ENCODE measurements at places on chromosomes 1 and 21.

- no peak for DNase-seq
These were observed 69.3 kb downstream of the DENND1B start for GRCh38 chr1:197705941-197706340.

DNA sequence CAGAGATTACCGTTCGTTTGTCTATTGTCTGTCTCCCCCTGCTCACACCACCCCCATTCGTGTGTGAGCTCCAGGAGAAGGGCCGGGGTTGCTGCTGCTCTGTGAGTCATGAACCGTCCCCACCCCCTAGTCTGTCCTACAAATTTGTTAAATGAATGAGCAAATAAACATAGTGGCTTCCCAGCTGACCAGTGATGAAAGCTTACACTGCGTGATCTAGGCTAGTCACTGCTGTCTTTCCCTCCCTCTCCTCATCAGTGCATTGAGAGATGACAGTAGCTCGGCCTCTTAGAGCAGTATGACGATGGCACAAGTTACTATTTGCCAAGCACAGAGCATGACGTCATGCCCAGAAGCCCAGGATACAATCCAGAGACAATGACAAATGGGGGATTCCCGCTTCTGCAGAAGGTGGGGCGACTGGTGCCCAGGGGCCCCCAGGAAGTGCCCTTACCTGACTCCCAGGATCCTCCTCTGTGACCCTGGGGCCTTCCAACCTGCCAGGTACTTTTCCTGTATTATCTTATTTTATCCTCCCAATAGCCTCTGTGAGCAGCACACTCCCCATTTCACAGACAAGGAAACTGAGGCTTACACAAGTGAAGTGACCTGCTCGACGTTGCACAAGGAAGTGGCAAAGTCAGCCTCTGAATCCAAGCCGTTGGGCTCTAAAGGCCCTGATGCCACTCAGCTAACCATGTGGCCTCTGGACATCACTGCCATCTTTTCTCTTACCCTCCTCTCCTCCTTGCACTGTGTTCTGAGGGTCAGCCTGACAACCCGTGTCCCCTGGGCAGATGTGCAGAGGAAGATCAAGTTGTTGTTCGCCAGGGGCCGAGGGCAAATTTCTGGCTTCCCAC, 8.6 kb upstream of the EPHA2 start:
- no peak for DNase-seq

GRCh38 chr1:71521655-71522264, 440.9 kb upstream of the ZRANB2 start:
- DNase-seq = no peak

DNA sequence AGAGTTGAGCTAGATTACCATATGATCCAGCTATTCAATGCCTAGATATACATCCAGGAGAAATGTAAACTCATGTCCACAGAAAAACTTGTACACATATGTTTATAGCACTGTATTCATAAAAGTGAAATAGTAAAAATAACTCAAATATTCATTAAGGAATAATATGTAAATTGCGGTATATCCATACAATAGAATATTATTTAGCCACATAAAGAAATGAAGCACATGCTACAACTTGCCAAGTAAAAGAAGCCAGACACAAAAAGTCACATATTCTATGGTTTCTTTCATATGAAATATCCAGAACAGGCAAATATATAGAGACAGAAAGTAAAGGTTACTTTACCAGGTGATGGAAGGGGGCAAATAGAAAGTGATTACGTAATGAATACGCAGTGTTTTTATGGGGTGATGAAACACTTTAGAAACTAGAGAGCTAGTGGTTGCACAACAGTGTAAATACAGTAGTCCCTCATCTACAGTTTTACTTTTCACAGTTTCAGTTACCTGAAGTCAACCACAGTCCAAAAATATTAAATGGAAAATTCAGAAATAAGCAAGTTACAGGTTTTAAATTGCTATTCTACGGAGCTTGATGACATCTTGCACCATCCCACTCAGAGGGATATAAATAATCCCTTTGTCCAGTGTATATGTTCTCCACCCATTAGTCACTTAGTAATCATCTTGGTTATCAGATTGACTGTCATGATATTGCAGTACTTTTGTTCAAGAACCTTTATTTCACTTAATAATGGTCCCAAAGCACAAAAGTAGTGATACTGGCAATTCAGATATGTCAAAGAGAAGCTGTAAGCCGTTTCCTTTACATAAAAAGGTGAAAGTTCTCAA, 62.3 kb downstream of the ZNF644 start:
- DNase-seq = no peak

GRCh38 chr1:29176576-29176975, 5.1 kb downstream of the SRSF4 start:
- no peak for DNase-seq

- no peak for DNase-seq
These were observed 92.9 kb downstream of the KIF14 start for GRCh38 chr1:200527670-200528069.

DNA sequence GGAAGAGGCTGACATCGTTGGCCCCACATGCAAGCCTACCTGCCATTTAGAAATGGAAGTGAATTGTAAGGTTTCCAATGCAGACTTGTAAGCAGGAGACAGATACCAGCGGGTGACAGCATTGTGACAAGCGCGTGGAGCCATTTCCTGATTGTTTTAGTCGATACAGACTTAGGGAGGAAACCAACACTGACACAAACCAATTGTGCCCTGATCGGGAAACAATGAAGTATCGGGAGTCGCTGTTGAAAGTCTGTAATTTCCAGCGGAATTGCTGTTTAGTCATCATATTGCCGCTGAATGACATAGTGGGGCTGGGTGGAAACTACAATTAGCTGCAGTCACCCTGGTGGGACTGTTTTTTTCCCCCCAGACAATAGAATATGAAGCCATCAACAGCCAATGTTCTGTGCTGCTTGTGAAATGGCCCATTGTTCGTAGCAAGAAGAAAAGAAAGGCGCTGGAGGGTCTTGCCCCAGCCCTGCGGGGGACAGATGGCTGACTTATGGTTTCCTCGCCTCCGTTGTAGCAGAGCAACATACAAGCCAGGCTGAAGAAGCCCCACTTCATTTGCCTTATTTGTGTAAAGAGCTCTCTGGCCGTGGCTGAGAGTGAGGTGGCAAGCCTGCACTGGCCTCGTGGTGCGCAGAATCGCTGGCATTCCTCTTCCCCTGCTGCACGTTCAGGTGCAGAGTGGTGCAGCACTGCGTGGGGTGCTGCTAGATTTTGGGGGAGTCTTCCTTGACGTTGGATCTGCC, 462.7 kb downstream of the CAMTA1 start:
- DNase-seq = no peak

DNA sequence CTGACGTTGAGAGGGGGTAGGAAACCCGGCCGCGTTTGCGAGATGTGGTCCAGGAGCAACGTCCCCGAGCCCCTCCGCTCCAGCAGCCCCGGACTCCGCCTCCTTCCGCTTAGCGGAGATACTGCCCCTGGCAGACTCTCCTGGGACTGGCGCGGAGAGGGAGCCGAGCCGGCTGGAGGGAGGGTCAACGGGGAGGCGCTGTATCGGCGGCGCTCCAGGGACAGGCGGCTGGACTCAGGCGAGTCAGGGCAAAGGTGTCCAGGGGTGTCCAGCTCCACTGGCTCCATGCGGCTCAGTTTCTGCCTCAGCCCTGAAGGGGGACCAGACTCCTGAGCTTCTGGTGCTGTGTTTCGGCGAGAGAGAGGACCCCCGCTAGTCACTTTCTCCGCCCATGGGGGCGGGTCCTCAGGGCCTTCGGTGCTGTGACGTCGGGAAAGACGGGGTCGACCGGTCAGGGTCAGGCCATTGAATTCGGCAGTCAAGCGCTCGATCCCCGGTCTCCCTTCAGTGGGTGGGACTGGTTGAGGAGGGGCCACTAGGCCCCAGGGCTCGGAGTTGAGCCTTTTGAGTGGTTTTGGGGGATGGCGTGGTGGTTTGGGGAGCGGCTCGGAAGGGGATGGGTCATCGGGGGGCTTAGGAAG, 2.8 kb upstream of the LIX1L start:
- peak; percentile 52 for DNase-seq

- DNase-seq = no peak
These were observed 36.4 kb downstream of the MRAP start for GRCh38 chr21:32334980-32335531.

- DNase-seq = no peak
These were observed 698.6 kb upstream of the B3GALT2 start for GRCh38 chr1:193884848-193885558.

All from stimulated activated CD4-positive, alpha-beta T cell treated with anti-CD3 and anti-CD28 coated beads, Interleukin-4, amount 100 ng/mL, for 1 hour (primary cell).